ENCODE measurements at places on chromosomes 1 and 21.

DNA sequence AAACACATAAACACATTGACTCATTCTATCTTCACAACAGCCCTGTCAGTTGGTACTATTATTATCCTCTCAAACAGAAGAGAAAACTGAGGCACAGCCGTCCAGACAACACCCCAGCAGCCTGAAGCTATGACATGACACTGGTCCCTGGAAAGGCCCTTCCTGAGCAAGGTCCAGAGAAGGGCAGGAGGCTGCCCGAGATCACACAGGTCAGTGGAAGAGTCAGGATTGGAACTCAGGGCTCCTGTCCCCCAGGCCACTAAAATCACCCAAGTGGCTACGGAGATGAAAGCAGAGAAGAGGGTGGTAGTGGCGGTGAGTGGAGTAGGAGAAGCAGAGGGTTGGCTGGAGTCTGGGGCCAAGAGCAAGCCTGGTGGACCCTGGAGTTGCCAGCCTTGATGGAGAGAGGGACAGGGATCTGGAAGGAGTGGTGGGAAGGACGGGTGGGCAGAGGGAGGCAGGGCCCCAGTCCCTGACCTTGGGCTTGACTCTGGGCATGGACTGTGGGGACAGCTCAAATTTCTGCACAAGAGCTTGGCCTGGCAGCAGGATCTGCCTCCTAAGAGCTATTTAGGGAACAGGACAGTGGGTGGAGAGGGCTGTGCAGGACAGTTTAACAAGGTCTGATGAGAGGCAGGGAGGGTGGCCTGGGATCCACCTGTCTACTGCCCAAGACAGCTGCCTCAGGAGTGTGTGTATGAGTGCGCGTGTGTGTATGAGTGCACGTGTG lies 15.8 kb downstream of the MYOM3 start:
- no peak for DNase-seq

GRCh38 chr1:24085546-24085945 lies 26.4 kb downstream of the MYOM3 start:
- DNase-seq = peak; percentile 43

DNA sequence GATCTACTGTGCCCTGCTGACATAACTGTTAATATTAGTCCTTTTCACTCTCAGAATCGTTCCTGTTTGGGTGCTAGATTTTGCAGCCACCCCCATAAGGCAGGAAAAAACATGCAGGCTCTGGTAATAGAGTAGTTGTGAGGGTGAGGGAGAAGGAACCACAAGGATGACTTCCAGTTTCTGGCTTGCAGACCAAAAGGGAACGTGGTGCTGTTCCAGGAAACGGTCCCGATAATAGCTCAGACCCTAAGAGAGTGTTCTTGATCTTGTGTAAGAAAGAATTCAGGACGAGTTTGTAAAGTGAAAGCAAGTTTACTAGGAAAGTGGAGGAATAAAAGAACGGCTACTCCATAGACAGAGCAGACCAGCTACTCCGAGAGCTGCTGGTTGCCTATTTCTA lies 50.7 kb upstream of the RHOU start:
- DNase-seq = no peak

- no peak for DNase-seq
Measured at GRCh38 chr1:42319871-42320484, 15.1 kb downstream of the FOXJ3 start.

- no peak for DNase-seq
Measured at GRCh38 chr1:175269151-175269550, 76.6 kb upstream of the KIAA0040 start.

GRCh38 chr1:11473491-11474034 lies 5.4 kb upstream of the DISP3 start:
- no peak for DNase-seq

DNA sequence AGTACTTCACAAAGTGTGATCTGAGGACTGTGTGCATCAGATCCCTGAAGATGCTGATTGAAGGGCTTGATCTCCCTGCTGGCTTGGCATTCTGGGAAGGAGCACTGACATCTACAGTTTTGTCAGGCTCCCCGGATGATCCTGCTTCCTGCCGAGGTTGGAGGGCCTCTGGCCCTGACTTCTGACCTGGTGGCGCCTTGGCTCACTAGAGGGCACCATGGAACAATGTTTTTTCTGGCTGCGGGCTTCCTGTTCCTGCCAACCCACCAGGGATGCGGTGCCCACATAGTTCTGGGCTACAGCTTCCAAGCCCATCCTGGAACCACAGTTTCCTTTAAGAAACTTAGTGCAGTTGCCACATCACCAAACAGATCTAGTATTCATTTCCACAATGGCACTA lies 38.8 kb upstream of the RASAL2 start:
- DNase-seq = no peak

- peak; percentile 49 for DNase-seq
Measured at GRCh38 chr1:205294175-205294917, 27.2 kb downstream of the NUAK2 start.
